ENCODE measurements at places on chromosomes 5 and 9.

GRCh38 chr5:37724395-37725125, 115.3 kb downstream of the GDNF start:
- DNase-seq, result no peak

DNA sequence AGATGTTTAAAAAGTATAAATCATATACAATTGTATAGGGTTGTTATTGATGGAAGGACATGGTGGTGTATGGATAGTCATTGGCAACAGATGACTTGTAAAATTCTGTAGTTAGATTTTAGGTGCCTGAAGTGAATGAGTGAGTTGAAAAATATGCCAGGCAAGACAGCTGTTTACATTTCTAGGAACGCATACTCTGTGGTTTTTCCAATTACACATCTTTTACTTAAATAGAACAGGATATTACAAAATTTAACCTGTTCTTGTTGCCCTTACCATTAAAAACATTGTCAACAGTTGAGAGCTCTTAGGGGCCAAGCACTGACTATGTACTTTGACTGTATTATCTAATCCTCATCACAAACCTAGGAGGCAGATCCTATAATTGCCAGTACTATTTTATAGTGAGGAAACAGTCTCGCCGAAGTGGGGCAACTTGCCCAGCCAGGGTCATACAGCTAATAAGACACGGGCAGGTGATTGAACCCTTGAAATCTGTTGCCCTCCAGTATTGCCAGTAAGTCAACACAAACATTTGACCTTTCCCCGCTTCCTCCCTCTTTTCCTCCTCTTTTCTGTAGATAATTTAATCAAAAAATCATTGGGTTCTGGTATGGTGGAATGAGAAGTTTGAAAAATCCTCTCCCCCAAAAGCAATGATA, 88.6 kb downstream of the MACROH2A1 start:
- no peak for DNase-seq

DNA sequence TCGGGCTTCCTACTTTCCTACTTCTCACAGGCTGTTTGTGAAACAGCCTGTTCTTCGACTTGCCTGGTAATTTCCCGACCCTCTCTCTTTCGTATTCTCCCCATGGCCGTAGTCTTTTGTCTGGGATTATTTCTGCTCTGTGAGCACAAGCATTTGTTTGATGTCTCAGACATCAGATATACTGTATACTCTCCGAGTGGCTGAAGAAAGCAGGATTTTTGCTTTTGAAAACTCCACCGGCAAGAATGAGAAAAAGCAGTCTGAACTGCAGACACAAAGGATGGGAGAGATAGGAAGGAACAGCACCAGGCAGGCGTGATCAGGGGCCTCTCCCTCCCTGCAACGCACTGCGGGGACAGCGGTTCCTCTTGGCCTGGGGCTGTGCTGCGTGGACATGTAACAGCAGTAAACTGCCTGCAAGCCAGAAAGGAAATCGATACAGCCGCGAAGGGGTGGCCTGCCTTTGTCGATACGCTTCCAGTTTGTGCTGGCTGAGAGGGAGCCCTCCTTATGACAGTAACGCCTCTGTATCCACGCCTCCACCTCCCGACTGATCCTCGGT, 313.9 kb upstream of the TLE4 start:
- no peak for DNase-seq

DNA sequence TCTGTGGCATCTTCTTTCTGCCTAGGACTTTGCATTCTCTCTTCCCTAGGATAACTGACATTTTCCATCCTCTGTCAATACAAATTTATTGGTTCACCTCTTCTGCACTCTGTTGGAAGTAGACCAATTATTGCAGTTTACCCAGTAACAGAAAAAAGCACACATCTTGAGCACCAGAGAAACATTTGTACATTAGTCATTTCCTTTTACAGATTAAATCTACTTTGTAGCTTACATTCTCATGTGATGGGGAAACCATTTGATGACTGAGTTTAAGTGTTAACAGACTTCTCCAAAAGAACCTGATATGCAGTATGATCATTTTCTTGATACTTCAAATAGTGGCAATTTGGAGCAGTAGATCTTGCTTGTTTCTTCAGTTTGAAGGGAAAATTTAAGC, 1098.8 kb downstream of the DTWD2 start:
- DNase-seq, result no peak

DNA sequence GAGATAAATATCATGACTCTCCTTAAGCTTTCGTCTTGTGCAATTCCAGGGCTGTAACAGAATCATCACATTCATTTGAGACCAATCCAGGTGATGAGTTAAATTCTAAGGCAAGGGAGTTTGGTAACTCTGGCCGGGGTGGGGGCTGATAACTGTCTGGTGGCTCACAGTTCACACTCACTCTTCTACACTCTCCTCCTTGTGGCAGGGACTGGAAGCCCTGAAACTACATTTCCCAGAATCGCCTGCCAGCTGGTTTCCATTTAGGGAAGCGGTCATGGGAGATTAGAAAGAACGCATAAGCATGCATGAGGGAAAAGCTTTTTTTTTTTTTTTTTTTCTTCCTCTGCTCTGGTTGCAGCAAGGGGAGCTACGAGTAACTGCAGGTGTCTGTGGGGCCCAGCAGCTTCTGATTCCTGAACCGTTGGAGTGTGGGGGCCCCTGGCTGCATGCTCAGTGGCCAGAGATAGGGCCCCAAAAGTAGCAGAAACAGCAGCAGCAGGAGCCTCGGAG, 154.8 kb upstream of the TBC1D2 start:
- DNase-seq, result no peak

DNA sequence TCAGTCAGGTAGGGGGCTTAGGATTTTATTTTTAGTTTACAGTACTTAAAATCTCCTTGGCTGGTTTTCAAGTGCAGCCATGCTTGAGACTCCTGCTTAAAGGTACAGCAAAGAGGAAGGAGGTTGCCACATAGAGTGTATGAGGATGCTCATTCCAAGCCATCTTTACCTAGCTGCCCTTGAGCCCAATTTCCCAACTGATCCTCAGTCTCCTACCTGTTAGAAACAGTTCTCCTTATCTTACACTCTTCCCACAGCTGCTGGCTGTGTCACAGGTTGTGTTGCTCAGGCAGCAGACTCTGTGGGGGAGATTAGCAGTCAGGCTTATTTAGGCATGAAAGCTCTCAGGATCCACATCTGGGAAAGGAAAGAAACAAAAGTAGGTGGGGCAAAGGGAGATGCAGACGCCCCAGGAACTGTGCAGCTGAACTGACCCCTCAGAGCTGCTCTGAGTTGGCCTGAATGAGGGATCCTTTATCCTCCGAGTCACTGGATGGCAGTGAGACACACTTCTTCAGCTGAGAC, 95.1 kb downstream of the NMUR2 start:
- no peak for DNase-seq

- no peak for DNase-seq
These were observed 64.5 kb upstream of the ADAMTS2 start for GRCh38 chr5:179409806-179410205.

GRCh38 chr9:102072059-102072764, 333.8 kb upstream of the GRIN3A start:
- DNase-seq, result no peak

DNA sequence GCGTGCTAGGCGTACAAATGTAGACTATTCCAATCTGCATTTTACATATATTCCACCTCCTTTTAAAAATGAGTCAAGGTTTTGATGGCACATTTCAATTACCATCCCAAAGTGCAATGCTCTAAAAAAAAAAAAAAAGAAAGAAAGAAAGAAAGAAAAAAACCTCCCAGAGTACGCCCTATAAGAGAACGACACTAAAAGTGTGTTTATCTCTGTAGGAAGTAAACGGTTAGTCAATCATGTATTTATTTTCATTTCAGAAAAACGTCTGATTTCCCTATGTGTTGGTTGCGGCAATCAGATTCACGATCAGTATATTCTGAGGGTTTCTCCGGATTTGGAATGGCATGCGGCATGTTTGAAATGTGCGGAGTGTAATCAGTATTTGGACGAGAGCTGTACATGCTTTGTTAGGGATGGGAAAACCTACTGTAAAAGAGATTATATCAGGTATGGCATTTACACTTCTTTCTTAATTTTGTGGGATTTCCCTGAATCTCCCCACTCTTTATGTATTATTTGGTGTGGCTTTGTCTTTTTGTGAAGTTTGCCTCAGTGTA, 1.1 kb downstream of the ISL1 start:
- DNase-seq, result no peak

DNA sequence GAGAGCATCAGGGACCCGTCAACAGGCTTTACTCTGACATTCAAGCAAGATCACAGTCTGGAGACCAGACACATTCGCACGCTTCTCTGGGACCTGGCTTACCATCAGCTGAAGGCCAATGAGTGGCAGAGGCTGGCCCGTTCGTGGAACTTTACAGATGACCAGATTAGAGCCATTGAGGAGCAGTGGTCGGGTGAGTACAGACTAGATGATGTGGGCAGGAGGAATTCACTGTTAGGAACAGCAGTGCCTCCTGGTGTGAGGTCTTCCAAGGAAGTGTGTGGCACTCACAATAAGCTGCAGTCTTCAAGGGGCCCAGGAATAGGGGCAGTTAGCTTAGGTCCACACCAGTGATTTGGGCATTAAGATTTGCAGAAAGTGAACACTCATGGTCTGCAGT, 50.4 kb downstream of the POC5 start:
- DNase-seq, result no peak

Measured in DMS 273 treated with DMSO at 0.1 percent for 48 hours (cell line).